ENCODE measurements at places on chromosomes 16 and 17. TPM values are rescaled to one million over a fixed set of nuclear protein-coding genes. Genes with fewer than 3 reads are reported as not detected.

DNA sequence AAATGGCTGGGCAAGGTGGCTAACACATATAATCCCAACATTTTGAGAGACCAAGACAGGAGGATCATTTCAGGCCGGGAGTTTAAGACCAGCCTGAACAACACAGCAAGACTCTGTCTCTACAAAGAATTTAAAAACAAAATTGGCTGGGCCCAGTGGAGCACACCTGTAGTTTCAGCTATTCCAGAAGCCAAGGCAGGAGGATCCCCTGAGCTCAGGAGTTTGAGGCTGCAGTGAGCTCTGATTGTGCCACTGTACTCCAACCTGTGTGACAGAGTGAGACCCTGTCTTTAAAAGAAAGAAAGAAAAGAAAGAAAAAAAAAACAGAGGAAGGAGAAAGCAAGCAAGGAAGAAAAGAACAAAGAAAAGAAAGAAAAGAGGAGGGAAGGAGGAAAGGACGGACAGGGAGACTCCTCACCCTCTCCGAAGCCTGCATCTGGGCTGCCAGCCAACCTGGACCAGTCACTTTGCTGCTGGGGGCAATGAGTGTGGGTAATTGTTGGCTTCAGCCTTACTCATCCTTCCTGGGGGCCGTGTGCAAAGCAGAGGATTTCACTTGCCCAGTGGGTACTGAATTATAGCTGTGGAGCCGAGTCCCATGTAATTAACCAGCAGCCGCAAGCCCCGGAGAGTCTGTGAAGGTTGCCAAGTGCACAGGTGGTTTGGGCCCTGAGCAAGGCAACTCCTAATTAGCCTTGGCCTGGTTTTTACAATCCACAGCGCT is 6.7 kb upstream of the MT4 start:
- no peak for DNase-seq

DNA sequence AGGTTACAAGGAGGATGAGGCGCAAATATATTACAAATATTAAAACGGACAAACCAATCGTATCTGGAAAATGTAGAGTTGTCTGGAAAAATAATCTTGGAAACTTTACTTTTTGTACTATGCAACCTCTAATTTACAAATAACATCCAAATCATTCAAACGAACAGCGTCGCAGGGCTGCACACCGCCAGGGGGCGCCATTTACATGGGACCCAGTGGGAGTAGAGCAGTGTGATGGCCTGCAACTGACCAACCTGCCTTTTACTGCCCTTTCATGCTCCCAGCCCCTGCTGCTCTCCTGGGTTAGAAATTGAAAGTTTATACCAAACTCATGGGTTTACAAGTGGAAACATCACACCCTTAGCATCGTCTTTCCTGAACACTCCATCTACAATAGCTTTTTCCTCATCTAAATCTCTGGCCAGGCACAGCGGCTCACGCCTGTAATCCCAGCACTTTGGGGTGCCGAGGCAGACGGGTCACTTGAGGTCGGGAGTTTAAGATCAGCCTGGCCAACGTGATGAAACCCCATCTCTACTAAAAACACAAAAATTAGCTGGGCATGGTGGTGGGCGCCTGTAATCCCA is 10.0 kb downstream of the PITPNC1 start:
- DNase-seq, result peak; percentile 34

DNA sequence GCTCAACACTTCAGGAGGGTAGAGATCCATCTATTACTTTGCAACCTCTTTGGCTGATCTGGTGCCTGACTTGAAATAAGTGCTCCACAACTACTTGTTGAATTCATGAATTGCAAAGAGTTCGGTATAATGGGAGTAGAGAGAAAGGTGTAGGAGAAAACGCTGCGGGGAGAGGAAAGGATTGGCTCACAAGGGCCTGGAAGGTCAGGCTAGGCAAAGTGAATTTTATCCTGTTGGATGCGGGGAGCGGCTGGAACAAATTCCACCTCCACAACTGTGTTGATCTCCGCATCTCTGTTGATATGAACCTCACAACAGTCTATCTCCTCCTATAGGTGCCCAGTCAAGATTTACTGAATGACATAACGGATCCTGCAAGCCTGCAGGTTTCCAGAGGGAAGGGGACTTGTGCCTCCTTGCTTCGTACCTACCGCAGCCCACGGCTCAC is 684 bp downstream of the SLX4 start:
- no peak for DNase-seq

- DNase-seq, result peak; percentile 56
These were observed 15.2 kb downstream of the CDH5 start for GRCh38 chr16:66381585-66382170.

DNA sequence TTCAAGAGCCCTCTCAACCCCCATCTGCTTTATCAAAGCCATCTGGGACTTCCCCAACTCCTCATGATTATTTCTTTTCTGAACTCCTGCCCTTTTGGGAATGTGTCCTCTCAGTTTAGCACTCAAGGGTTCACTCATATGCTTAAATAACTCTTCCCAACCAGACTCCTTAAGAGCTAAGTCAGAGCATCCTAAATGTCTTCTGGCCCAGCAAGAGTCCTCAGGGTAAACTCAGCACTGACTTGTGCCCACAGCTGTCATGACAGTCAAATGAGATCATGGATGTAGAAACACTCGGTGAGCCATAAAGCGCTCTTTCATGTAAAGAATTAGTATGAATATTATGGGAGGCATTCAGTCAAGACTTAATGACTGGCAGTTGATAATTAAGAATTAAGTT is 85.9 kb downstream of the TEX14 start:
- no peak for DNase-seq

GRCh38 chr16:63458846-63459245 is 1422.6 kb upstream of the CDH8 start:
- no peak for DNase-seq

DNA sequence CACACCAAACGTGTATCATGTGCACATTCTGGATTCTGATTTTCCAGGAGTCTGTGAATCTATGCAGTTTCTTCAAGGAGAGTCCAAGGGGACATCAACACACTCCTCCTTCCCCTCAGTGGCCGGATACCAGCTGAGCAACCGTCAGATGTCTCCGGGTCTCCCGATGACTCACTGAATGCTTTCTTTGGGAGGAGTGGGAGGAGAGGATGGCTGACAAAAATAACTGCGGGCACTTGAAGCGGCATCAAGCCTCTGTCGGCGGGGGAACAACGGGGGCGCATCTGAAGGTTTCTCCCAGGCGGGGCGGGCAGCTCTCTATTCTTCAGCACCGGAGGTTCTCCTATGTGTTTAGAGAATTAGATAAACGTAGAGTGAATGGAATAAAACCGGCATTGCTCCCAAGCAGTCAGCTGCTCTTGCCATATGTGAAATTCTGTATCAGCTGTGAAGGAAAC is 24.6 kb upstream of the LRRC75A start:
- no peak for DNase-seq

DNA sequence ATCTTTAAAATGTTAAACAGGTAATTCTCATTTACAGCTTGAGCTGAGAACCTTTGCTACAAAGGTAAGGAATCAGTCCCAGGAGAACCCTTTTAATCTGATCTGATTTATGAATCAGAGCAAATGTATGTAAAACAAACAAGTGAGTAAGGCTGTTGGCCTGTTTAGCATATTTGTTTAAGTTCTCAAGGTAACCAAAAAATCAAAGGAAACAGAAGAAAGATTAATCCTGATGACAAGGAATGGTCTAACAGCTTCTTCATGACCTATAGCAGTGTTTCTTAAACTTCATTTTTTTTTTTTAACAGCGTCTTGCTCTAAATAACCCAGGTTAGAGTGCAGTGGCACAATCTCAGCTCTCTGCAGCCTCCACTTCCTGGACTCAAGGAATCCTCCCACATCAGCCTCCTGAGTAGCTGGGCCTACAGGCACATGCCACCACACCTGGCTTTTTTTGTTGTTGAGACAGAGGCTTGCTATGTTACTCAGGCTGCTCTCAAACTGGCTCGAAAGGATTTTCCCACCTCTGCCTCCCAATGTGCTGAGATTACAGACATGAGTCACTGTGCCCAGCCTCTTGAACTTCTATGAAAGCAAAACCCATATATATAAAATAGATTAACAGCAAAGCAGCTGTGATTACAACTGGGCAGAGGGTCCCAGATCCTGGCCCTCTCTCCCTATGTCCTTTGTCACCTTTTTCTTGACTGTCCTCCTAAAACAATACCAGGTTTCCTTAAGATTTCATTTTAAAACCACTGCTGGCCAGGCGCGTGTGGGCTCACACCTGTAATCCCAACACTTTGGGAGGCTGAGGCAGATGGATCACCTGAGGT is 5.1 kb upstream of the JPT1 start:
- no peak for DNase-seq

DNA sequence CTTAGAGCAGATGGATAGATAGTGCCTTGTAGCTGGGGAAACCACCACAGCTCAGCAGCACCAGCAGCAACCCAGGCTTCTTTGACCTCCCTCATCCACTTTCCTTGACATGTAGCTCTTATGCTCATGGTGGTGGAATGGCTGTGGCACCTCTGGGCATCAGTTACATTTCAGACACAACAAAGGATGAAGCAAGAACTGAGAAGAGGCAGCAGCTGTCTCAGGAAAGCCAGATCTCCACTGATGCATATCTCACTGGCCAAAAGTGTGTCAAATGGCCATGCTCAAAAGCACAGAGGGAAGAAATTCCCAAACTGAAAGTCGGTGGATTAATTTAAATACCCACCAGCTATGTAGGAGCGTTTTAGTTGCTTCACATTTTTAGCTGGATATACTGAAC is 671.4 kb upstream of the SALL1 start:
- no peak for DNase-seq

DNA sequence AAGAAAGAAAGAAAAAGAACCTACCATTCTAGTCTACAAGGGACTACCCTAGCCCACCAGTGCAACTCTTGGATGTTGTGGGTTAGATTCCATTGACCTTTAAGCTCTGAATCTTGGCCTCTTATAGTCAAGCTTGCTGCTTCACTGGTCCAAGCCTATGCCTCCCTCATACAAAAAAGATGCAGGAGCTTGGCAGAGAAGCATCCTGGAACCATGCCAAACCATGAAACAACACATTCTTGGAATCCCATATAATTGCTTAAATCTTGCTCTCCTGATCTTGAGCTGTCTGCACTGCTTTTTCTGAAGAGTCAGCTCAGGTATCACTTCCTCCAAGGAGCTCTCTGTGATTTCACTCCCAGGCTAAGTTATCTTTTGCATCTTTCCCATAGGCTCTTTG is 117.9 kb upstream of the GPR139 start:
- DNase-seq, result no peak

DNA sequence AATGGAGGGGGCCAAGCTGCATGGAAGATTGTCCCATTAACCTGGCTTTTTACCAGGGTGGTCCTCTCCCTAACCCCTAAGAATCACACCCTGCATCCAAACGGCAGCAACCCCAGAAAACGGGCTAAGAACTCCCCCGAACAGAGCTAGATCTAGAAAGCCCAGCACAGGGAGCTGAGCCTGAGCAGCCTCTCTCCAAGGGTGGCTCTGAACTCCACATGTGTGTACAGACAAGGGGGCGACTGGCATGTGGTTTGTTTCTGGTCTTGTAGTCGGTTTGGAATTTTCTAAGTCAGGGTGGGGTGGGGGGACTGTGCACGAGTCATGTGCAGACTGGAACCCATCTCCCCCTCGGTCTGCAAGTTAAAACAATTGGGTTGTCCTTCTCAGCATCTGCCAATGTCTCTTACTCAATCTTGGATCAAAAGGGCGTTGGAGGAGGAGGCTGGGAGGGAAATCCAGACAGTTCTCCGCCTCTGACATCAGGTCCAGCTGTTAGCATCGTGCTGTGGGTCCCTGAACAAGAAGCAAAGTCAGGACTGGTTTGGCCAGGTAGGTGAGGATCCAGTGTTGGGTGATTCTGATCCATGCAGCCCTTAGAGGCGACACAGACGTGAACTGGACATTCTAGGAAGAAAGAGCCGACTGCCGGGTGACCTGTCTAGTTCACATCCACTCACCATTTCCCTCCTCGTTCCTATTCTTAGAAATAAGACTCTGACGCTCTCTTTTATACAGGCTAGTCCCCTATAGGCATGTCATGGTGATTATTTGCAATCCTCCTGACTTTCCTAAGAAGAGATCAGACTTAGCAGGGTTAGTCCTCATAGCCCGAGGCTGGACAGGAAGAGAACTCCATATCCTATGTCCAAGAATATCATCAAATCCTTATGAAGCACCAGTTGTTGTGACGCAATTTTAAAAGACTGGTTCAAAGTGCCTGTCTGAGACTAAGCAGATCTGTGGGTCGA is 381.8 kb downstream of the SOX9 start:
- DNase-seq, result no peak

GRCh38 chr17:67078292-67078691 is 33.9 kb downstream of the CACNG1 start:
- DNase-seq, result no peak

DNA sequence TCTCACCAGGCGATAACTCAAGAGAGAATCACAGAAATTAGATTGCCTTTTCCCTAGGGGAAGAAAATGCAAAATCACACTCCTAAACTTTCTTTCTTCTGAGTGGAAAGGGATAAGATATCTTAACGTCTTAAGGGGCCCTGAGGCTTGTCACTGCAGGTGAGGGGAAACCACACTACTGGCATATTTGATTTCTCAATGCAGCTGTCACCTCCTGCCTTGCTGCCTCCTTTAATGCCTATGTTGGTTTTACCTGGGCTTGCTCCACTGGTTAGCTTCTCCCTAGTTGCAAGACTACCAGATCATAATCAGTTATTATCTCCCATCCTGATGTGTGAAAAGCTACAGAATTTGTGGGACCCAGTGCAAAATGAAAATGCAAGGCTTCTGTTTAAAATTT is 4.5 kb upstream of the HERPUD1 start:
- DNase-seq, result no peak

DNA sequence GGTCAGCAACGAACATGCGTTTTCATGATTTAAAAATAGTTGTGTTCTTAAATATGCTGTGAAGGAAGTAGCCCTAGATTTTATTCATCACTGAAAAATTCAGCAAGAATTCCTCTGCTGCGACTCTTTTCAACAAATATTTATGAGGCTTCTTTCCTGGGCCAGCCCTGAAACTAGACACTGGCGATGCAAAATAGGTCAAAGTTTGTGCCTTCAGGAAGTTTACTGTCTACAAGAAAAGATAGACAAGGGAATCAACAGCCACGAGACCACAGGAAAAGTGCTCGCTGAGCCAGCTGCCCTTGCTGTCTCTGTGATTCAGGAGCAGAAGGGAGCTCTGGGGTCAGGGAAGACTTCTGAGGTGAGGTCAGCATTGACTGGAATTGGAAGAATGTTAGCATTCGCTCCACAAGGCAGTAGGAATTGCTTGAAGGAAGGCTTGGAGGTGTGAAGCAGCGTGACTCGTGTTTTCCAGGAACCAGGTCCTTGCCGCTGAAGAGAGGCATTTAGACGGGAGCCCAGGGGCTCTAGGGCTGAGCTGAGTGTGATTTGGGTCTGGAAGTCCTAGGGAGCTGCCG is 1.9 kb upstream of the RPL26 start:
- DNase-seq, result no peak

The CACNG5 gene
- not detected for total RNA-seq

The UNC13D gene
- 2.9 TPM for total RNA-seq

The TOX3 gene
- not detected for total RNA-seq

The HS3ST3A1 gene
- total RNA-seq, result 0.39 TPM

The TBC1D16 gene
- total RNA-seq, result 29.1 TPM

The STXBP4 gene
- total RNA-seq, result 3.8 TPM

The ARHGAP23 gene
- 43.1 TPM for total RNA-seq

The CD68 gene
- total RNA-seq, result 0.77 TPM

The KRTAP9-4 gene
- total RNA-seq, result not detected
